Activated naive CD4-positive, alpha-beta T cell treated with Interleukin-2 at 50 U/mL for 16 hours (primary cell): ENCODE measurements at places on chromosomes 11 and 22.
A peak's percentile ranks its signal among the peaks of the same experiment; 100 is the strongest.

- DNase-seq, result no peak
Observed at GRCh38 chr11:82858556-82859091, 41.6 kb downstream of the PRCP start.

- DNase-seq, result no peak
Observed at GRCh38 chr11:70167723-70168404, 35.2 kb upstream of the FADD start.

DNA sequence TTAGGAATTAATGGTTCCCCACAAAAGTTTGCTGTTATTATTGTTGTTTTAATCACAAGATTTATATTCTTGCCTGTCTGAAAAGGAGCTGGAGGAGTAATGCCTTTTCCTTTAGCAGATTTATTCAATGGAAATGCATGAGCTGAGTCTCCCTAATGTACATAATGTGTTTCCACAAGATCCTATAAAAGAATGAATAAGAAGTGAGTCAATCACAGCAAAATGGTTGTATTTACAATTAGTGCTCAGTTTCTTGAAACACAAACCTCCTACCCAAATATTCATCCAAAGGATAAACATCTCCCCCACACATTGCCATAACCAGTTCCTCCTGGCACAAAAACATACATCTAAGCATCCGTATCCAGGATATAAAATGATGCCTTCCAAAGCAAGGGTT lies 33.3 kb downstream of the ME3 start:
- no peak for DNase-seq

DNA sequence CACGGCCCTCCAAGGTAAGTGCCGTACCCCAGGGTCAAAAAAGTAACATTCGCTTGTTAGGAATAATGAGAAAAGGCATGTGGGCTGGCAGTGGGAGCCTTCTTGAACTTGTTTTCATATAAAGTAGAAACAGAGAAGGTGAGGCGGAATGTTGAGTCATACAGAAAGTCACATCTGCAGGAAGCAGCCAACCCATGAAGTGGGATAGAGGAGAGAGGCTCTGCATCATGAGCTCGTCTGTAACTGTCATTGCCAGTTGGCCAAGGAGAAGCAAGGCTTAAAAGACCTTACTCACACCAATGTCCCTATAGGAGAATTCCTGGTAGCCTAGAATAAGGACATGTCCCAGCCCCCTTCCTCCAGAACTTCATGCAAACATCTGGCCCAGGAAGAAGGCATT lies 253.3 kb downstream of the BUD13 start:
- no peak for DNase-seq

DNA sequence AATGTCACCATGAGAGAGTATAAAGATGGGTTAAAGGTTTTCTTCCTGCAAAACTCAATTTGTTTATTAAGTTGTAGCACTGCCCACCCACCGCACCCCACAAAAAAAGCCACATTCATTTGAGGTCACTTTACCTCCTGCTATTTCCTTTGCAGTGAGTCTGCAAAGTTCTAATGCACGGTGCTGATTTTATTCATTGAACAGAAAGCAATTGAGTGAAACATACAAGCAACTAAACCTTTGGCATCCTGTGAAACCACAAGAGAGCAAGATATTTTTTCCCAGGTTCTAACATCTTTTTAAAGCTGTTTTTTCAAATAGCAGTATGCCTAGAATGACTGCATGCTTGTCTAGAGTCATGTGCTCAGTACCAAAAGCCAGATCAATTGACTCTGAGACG lies 39.0 kb downstream of the RRAS2 start:
- peak; percentile 16 for DNase-seq

DNA sequence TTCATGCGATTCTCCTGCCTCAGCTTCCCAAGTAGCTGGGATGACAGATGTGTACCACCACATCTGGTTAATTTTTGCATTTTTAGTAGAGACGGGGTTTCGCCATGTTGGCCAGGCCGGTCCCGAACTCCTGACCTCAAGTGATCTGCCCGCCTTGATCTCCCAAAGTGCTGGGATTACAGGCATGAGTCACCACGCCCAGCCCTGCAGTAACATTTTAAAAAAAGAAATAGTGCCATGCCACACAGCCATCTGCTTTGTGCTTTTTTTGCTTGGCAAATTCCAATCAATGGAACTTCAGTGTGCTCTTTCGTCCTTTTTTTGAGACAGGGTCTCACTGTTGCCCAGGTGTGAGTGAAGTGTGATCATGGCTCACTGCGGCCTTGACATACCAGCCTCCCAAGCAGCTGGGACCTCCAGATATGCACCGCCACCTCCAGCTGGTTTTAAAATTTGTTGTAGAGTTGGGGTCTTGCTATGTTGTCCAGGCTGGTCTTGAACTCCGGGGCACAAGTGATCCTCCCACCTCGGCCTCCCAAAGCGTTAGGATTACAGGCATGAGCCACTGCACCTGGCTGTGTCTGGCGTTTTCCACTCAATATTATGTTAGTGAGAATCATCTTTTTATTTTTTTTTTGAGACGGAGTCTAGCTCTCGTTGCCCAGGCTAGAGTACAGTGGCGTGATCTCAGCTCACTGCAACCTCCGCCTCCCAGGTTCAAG lies 1.8 kb upstream of the CHADL start:
- no peak for DNase-seq

DNA sequence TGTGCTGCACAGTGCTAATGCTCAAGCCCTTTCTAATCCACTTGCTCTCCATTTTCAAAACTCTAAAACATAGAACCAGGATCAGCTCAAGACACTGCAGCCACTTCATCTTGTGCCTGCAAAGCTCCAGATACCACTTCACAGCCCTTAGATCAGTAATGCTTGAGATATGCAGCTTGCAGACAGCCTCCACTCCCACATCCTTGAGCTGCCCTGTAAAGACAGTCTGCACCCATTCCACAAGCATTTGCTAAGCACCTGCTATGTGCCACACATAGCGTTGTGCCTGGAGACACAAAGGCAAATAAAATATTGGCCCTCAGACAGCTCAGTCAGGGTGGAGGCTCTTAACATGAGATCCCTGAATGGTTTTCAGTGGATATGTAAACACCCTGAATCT lies 192.5 kb upstream of the SNX19 start:
- no peak for DNase-seq

GRCh38 chr11:55652560-55652959 lies 4.4 kb downstream of the OR4S2 start:
- DNase-seq, result no peak

GRCh38 chr11:62988276-62988675 lies 3.5 kb upstream of the SLC22A6 start:
- DNase-seq, result no peak

GRCh38 chr11:117443266-117444186 lies 115.9 kb downstream of the CEP164 start:
- no peak for DNase-seq

GRCh38 chr22:50531546-50531961 lies 1.7 kb upstream of the TYMP start:
- DNase-seq, result peak; percentile 80

DNA sequence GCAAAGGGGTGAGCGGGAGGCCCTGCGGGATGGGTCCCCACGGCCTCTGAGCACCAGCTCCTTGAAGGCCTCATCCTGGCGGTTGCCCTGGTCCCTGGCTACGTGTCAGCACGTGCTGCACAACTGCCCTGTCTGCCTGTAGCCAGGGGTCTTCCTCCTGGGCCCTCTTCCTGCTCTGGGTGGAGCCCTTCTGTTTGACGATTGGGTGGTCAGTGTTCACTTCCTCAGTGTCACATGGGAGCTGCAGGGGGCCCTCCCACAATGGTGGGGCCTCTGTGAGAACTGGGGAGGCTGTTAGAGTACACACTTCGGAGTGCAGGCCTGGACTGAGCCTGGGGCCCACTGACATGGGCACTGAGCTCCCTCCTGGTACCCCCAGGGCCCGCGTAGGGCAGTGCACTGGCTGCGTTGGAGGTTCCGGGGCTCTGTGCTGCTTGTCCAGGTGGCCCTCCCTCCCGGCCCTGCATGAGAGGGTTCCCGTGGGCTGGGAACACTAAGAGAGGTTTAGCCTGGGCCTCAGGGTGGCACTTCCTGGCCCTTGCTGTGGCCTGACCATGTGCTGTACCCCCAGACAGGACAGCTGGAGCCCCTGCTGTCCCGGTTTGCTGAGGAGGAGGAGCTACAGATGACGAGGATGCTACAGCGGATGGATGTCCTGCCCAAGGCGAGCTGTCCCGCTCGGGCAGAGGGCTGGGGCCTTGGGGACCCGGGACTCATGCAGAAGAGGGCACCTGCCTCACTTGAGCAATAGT lies 13.8 kb downstream of the DGCR6L start:
- DNase-seq, result no peak

GRCh38 chr11:95242845-95243605 lies 12.0 kb upstream of the SESN3 start:
- no peak for DNase-seq
